Sigmoid colon (tissue), 7 donors: ENCODE measurements at places on chromosomes 12 and 14. TPM values are rescaled to one million over a fixed set of nuclear protein-coding genes. Genes with fewer than 3 reads are reported as not detected.

DNA sequence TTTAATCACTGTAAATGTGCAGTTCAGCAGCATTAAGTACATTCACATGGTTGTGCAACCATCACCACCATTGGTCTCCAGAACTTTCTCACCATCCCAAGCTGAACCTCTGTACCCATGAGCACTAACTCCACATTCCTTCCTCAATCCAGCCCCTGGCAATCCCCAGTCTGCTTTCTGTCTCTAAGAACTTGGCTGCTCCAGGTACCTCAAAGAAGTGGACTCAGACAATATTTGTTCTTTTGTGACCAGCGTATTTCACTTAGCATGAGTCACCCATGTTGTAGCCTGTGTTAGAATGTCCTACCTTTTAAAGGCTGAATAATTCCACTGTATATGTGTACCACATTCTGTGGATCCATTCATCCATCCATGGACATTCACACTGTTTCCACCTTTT is 64.6 kb downstream of the SLC24A4 start:
- no peaks in the 10 kb centered on the region for H3K4me1 ChIP-seq
- H3K36me3 ChIP-seq: no peaks in the 10 kb centered on the region
- no peak overlapping the region for H3K4me3 ChIP-seq
- DNase-seq: no peak

DNA sequence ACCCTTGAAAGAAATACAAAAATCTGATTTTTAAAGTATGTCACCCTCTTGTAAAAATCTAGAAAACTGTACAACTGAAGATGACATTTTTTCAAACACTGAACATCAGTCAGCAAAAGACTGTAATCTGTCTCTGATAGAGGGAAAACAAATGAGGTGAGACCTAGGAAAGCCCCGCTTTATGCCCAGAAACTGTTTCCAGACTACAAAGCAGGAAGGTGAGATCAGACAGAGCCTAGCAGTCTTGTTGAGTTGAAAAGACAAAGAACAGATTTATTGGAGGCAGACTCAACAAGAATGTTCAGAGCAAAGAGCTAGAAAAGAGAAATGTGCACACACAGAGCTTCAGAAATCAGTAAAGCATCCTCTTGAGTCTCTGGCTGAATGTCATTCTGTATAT is 873.6 kb downstream of the LRFN5 start:
- DNase-seq: no peak
- no peaks in the 10 kb centered on the region for H3K4me1 ChIP-seq
- H3K27ac ChIP-seq: no peak overlapping the region
- no peaks in the 10 kb centered on the region for H3K27me3 ChIP-seq
- no peaks in the 10 kb centered on the region for H3K36me3 ChIP-seq

DNA sequence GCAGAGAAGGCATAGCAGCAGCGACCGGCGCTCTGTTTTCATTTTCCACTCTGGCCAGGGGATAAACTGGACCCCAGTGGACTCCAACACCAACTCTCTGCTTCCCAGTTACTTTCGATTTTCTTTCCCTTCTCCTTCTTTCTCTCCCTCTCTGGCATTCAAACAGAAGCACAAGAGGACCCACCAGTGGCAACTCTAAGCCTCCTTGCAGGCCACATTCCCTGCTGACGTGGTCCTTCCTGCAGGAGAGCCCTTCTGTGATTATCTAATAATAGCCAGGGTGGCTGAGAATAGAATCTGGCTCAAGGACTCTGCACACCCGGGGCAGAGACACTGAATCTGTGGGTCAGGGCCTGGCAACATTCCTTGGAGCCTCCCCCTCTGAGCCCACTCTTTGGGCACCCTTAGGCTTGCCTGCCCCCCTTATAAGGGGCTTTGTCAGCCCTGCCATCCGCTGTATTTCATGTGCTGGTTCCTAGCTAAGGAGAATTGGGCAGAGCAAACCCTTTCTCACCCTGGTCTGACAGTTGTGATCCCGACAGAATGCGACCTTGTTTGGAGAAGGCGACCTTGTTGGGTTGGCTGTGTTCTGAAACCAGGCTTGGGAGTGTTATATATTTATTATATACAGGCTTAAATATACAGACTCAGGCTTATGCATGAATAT is 8.2 kb upstream of the HOXC6 start:
- no peak for DNase-seq
- H3K27me3 ChIP-seq: peaks cover 100% of the 10 kb centered on the region
- no peak overlapping the region for H3K27ac ChIP-seq
- H3K4me3 ChIP-seq: no peak overlapping the region
- no peaks in the 10 kb centered on the region for H3K36me3 ChIP-seq
- peaks cover 29% of the 10 kb centered on the region for H3K4me1 ChIP-seq

GRCh38 chr12:68410018-68410660 is 78.0 kb upstream of the MDM1 start:
- peaks cover 19% of the 10 kb centered on the region for H3K4me1 ChIP-seq
- H3K27me3 ChIP-seq: no peaks in the 10 kb centered on the region
- no peak for DNase-seq

Gene MBIP
- 22.4 TPM for total RNA-seq

DNA sequence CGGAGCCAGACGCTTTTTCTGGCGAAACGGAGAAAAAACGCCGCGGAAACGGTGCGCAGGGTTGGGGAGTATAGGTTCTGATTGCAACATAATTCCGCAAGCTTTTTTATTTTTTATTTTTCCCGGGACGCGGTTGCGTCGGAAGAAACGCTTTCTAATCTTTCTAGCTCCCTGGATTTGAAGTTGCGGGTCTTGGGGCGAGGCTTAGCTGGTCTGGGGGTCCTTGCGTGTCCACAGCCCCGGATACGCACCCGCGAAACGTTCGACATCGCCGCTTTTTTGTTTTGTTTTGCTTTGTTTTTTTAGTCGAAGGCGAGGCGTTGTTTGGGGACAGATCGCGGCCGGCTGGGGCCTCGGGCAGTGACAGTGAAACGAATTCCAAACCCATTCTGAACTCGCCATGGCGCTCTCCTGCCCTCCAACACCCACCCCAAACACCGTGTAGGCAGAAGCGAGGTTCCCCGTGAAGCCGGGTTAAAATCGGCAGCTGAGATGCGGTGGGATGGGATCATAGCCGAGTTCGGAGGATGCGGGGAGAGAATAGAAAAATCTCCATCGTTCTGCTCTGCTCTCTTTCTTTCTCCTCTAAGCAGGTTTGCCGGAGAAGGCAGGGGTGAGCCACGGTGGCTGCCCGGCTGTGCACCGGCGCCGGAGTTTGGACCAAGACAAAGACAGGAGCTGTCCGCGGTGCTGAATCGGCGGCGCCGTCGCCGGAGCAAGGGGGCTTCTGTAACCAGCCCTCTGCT is 8.1 kb upstream of the LHX5 start:
- DNase-seq: no peak
- no peak overlapping the region for H3K27ac ChIP-seq
- H3K4me3 ChIP-seq: no peak overlapping the region

- H3K4me3 ChIP-seq: no peak overlapping the region
- no peaks in the 10 kb centered on the region for H3K4me1 ChIP-seq
- peaks cover 86% of the 10 kb centered on the region for H3K36me3 ChIP-seq
- H3K27me3 ChIP-seq: no peaks in the 10 kb centered on the region
- DNase-seq: no peak
These were observed 33.5 kb downstream of the RBM19 start for GRCh38 chr12:113932381-113933196.
